ENCODE measurements at places on chromosomes 1 and 21.
A peak's percentile ranks its signal among the peaks of the same experiment; 100 is the strongest.

DNA sequence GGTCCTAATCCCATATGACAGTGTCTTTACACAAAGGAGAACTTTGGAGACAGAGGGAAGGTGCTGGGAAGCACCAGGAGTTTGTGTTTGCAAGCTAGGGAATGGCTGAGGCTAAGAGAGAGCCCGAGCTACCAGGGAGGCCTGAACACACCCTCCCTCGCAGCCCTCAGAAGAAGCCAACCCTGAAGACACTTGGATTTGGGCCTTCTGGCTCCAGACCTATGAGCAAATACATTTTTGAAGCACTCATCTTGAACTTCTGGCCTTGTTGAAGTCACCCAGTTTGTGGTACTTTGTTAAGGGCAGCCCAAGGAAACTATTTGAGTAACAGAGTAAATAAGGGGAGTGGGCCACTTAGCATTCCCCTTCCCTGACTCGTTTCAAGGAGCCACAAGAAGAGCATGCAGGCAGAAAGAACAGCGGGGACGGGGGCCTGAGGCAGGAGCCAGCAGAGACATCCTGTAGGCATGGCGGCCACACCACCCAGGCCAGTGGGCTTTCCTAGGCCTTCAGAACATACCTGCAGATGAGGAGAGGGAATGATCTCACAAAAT, 13.2 kb upstream of the QSOX1 start:
- no peak for DNase-seq

GRCh38 chr1:119086830-119087229, 53.6 kb downstream of the WARS2 start:
- no peak for DNase-seq

DNA sequence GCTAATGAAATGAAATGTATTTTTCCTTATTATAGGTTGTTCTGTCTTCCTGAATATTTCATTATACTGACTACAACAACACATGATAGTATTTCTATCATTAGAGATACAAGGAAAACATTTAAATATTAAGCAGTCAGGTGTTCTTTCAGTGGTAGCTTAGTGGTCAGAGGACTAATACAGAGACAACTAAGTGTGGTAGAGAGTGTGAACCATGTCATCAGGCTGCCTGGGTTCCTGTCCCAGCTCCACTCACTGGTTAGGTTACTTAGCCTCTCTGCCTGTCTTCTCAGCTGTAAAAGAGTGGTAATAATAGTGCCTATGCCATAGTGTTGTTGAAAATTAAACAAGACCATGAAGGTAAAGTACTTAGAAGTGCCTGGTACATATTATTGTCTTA, 3.9 kb downstream of the UAP1 start:
- DNase-seq, result no peak

DNA sequence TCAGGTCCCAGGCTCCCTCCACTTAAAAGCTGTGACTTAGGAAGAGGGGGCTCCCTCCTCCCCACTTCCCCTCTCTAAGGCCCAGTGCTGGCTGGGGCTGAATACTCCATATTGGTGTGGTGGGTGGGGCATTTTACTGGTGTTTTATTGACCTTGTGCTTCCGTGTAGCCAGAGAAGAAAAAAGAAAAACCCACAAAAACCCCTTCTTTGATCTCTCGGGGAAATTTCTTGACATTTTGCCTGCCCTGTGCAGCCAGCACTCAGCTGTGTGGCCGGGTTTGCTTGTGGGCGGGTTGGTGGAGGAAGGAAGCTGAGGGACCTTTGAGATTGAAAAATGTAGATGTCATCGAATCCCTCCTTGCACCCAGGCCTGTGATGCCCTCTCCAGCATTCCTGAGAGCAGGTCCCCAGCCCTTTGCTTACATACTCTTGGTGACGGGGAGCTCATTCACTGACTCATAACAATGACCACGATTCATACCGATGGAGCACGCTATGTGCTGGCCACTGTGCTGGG, 24.8 kb downstream of the TNFRSF8 start:
- DNase-seq, result no peak

DNA sequence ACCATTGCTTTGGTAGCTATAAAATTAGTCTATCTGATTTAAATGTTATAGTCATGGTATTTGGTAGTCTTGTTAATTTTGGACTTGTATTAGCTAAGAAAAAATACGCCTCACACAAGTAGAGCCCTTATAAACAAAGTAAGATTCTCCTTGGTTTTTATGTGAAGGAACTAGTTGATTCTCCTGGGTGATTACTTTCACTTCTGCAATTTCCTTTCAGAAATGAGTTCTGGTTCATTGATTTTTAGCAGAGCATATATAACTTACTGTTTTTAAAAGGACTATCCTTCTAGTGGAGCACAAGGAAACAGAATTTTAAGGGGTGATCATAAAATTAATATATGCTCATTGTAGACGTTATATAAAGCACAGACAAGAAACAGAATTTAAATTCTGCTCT, 120.1 kb downstream of the BACH1 start:
- no peak for DNase-seq

GRCh38 chr1:84000954-84001495, 2.1 kb upstream of the TTLL7 start:
- DNase-seq, result no peak

GRCh38 chr1:173043253-173043652, 7.5 kb downstream of the TNFSF18 start:
- no peak for DNase-seq

- no peak for DNase-seq
Observed at GRCh38 chr21:35227786-35228185, 178.7 kb upstream of the RUNX1 start.

- DNase-seq, result no peak
Observed at GRCh38 chr1:38609166-38610025, 250.2 kb downstream of the RRAGC start.

DNA sequence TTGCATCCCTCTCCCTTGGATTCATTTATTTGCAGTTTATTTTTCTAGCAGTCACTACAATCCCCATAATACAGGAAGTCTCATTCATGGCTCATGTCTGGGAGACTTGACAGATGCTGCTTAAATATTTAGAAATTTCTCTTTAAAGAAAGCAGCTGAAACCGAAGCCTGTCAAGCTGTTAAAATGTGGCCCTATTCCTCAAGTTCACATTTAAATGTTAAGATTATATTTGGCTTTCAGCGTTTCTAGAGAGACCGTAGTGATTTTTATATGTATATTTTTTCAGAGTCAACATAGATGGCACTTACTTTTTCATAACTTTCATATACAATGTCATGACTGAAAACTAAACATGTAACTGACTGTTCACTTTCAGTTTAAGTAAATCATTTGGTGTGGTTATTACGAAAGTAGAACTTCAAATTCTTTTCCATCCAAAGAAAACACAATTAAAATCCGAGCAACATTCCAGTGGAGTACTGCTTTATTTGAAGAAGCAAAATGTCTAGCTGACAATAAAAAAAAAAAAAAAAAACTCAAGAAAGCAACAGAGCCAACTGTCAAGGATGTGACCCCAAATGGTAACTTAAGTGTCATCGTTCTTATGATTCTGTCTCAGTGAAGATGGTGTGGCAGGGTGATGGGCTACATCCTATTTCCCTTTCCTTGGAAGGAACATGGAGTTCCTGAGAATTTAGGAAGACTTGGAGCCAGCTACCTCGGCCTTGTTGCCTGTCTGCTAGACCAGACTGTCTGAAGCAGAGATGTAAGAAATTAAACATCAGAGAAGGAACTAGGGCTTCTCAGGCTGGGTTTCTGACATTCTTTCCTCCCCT, 37.8 kb downstream of the MIS18A start:
- no peak for DNase-seq

GRCh38 chr1:30040081-30041019, 683.0 kb downstream of the MATN1 start:
- DNase-seq, result no peak

DNA sequence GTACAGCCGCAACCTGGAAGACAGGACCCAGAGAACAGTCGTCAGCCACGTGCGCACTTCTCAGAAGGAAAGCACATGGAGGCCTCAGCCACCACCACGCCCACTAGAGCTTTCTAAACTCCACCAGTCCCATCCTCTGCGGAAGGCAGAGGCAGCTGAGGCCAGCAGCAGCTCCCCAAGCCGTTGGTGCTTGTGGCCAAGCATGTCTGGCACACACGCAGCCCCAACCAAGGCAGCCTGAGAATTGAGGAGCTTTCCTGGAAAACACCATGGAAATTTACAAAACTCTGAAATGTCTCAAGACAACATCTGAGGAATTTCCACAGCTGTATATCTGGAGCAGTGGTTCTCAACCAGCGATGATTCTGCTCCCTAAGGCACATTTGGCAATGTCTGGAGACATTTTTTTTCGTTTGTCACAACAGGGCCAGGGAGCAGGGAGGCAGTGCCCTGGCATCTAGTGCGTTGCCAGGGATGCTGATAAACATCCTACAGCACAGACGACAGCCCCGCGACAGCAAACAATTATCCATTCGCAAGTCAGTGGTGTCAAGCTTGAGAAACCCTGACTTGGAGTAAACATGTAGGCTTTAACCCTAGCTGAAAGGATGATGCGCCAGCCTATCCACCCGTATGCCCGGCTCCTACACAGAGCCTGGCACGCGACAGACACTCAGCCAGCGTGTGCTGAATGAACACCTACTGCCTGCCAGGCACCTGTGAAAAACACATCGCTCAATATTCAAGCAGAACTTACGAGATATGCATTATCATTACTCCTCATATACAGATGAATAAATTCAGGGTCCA, 24.7 kb downstream of the NPHP4 start:
- DNase-seq, result no peak

- no peak for DNase-seq
Observed at GRCh38 chr1:31867546-31867945, 51.7 kb upstream of the SPOCD1 start.

- peak; percentile 90 for DNase-seq
Observed at GRCh38 chr1:216843409-216843808, 120.2 kb upstream of the ESRRG start.

- no peak for DNase-seq
Observed at GRCh38 chr1:242754926-242755325, 230.4 kb upstream of the PLD5 start.

- DNase-seq, result peak; percentile 78
Observed at GRCh38 chr1:7902478-7903085, 38.1 kb downstream of the TNFRSF9 start.

DNA sequence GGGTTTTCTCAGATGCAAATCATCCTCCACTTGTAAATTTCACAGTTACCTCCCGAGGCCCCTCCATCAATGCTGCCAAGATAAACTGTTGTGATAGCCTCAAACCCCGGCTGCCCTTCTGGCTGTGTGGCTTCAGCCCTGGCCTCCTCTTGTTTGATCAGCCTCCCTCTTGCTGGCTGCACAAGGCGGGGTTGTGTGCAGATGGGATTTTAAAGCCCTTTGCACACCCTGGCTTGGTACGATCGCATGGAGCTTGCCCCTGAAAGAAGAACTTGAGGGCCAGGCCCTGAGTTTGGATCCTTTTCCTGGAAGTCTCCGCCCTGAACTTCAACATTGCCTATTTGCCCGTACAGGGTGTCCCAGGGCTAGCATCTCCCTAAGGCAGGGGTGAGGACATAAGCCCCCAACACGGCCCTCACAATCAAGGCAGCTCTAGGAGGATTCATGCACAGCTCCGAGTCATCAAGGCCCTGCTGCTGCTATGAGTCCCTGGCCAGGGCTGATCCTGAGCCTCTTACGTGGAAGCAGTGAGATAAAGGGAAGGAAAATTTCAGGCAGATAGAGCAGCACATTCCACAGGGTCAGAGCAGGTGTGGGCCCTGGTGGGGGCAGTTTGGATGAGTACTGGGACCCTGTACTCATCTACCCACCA, 181.2 kb upstream of the VAMP3 start:
- DNase-seq, result no peak

- DNase-seq, result no peak
Observed at GRCh38 chr1:40530735-40531380, 579 bp upstream of the ZNF684 start.

DNA sequence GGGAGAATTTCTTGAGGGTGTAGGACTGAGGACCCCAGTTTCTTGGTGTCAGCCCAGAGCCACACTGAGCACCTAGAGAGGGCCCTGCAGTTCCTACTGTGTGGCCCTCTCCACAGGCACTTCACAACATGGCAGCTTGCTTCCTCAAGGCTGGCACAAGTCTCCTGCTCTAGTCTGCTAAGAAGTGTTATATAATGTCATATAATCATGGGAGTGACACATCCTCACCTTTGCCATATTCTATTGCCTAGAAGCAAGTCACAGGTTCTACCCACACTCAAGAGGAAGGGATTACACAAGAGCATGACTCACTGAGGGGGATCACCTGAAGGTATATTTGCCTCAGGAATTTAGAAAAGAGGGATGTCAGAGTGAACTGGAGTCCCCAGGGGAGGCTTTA, 5.5 kb upstream of the SNX27 start:
- no peak for DNase-seq

DNA sequence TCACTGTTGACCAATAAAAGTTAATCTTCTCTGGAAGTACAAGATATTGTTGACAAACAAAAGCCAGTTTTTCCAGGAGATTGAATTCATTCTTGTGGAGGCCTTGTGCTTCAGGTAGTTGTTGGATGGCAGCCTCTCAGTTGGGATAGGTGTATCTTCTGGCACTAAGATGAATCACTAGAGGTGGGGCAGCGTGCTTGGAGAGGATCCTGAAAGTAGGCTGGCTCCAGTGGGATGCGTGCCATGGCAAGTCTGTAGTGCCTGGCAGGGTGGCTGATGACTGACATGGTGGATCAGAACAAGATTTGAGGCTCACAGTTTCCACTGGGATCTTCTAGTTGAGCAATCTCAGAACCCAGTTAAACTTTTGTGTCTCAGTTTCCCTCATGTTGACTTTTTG, 2.4 kb downstream of the VPS13D start:
- no peak for DNase-seq

DNA sequence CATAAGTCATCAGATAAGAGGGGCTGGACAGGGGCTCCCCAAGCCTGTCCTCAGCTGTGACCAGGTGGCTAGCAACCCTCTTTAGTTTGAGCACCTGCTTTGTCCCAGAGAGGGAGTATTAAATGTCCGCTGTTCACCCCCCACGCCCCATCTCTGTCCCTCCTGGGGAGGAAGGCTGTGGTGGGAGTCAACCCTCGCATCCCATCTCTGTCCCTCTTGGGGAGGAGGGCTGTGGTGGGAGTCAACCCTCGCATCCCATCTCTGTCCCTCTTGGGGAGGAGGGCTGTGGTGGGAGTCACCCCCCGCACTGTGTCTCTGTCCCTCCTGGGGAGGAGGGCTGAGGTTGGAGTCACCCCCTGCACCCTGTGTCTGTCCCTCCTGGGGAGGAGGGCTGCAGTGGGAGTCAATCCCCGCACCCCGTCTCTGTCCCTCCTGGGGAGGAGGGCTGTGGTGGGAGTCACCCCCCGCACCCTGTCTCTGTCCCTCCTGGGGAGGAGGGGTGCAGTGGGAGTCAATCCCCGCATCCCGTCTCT, 72.6 kb upstream of the ABCG1 start:
- no peak for DNase-seq

DNA sequence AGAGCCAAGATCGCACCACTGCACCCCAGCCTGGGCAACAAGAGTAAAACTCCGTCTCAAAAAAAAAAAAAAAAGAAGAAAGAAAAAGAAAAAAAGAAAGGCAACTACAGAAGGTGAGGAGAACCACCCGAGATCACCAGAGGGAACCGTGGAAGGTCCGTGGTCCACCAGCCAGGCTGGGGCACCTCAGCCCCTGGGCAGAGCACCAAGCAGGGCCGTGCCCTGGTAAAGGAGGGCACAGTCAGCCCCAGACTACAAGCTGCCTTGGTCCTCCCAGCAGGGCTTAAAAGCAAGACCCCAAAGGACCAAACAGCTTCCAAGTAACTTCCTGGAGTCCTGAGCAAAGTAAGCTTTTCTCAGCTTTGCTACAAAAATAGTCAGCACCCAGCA, 8.8 kb upstream of the SAMD11 start:
- no peak for DNase-seq

Data from WERI-Rb-1 (cell line).